Endothelial cell of coronary artery (primary cell): ENCODE measurements at places on chromosomes 1 and 21. TPM values are rescaled to one million over a fixed set of nuclear protein-coding genes. Genes with fewer than 3 reads are reported as not detected.

Gene HNRNPCL1
- total RNA-seq, result not detected in 2 replicates

Gene HSF2BP
- 2.0 and 4.3 TPM in 2 replicates for total RNA-seq

Gene AK2
- 75.1 and 88.6 TPM in 2 replicates for total RNA-seq

Gene FAM72B
- total RNA-seq, result 1.8 and 3.6 TPM in 2 replicates

Gene PTGER3
- total RNA-seq, result under 0.01 TPM in 2 replicates

Gene FCRL1
- not detected in 2 replicates for total RNA-seq

Gene SNAP47
- 40.2 and 45.5 TPM in 2 replicates for total RNA-seq

Gene TPTE
- total RNA-seq, result not detected in 2 replicates

Gene TMEM79
- 1.2 and 1.5 TPM in 2 replicates for total RNA-seq

Gene S100A12
- not detected in 2 replicates for total RNA-seq

Gene SLC19A2
- total RNA-seq, result 6.0 and 8.5 TPM in 2 replicates

Gene TMEM200B
- total RNA-seq, result 0.36 and 1.6 TPM in 2 replicates

Gene AMY2A
- not detected in 2 replicates for total RNA-seq

Gene IL23R
- total RNA-seq, result not detected in 2 replicates

Gene DCDC2B
- total RNA-seq, result not detected in 2 replicates

Gene RAD54L
- 2.4 and 3.8 TPM in 2 replicates for total RNA-seq

Gene MX1
- 5.0 and 6.4 TPM in 2 replicates for total RNA-seq

Gene ERICH3
- under 0.01 TPM in 1 of 2 replicates, not detected in the other for total RNA-seq

Gene UMODL1
- total RNA-seq, result not detected in 2 replicates

Gene TINAGL1
- total RNA-seq, result 336 and 343 TPM in 2 replicates

Gene SELL
- 0.56 and 2.1 TPM in 2 replicates for total RNA-seq

Gene ETNK2
- total RNA-seq, result 7.5 and 14.3 TPM in 2 replicates

Gene OR2T12
- not detected in 2 replicates for total RNA-seq

Gene CCDC190
- total RNA-seq, result 10.4 and 46.1 TPM in 2 replicates

Gene RABIF
- 8.8 and 12.1 TPM in 2 replicates for total RNA-seq

Gene DIO1
- total RNA-seq, result not detected in 2 replicates

Gene ZSWIM5
- 0.54 and 0.56 TPM in 2 replicates for total RNA-seq

Gene LYPD8
- total RNA-seq, result 0.19 TPM in 1 of 2 replicates, not detected in the other

Gene ADAMTSL4
- 0.18 and 0.56 TPM in 2 replicates for total RNA-seq

Gene CFAP126
- not detected in 2 replicates for total RNA-seq

Gene MYOC
- total RNA-seq, result not detected in 2 replicates

Gene CELA3A
- 0.09 TPM in 1 of 2 replicates, not detected in the other for total RNA-seq

Gene PADI2
- 0.09 TPM in 1 of 2 replicates, not detected in the other for total RNA-seq

Gene CR2
- total RNA-seq, result not detected in 2 replicates

Gene LORICRIN
- total RNA-seq, result not detected in 2 replicates
